Naive thymus-derived CD8-positive, alpha-beta T cell (primary cell): ENCODE measurements at places on chromosomes 12 and 14. TPM values are rescaled to one million over a fixed set of nuclear protein-coding genes. Genes with fewer than 3 reads are reported as not detected.

PDZRN4 gene
- total RNA-seq = not detected

DHRS2 gene
- total RNA-seq = not detected

SMCO2 gene
- total RNA-seq = not detected

RPL10L gene
- not detected for total RNA-seq

ADAM21 gene
- 0.18 TPM for total RNA-seq

ACOT4 gene
- total RNA-seq = 1.3 TPM

WNT5B gene
- not detected for total RNA-seq

NANOG gene
- total RNA-seq = not detected

RGS6 gene
- not detected for total RNA-seq

FLVCR2 gene
- 3.8 TPM for total RNA-seq

PTGER2 gene
- 2.9 TPM for total RNA-seq
